Cardiac atrium fibroblast (primary cell): ENCODE measurements at places on chromosomes 7 and 10. TPM values are rescaled to one million over a fixed set of nuclear protein-coding genes. Genes with fewer than 3 reads are reported as not detected.

FBXL13 gene
- total RNA-seq: 0.81 and 0.90 TPM in 2 replicates

LRRN3 gene
- total RNA-seq: 0.18 and 3.1 TPM in 2 replicates

FEZF1 gene
- total RNA-seq: not detected in 2 replicates

ENKUR gene
- total RNA-seq: not detected in 2 replicates

GATA3 gene
- 5.7 TPM in 1 of 2 replicates, not detected in the other for total RNA-seq

IDI2 gene
- total RNA-seq: not detected in 2 replicates

SLC18A2 gene
- not detected in 2 replicates for total RNA-seq

MPP7 gene
- total RNA-seq: 0.32 TPM in 1 of 2 replicates, not detected in the other

TWNK gene
- total RNA-seq: 6.5 and 12.0 TPM in 2 replicates

LBX1 gene
- under 0.01 TPM in 1 of 2 replicates, not detected in the other for total RNA-seq

COL13A1 gene
- total RNA-seq: 26.9 and 27.9 TPM in 2 replicates

SPDYE6 gene
- not detected in 2 replicates for total RNA-seq

WIPF3 gene
- not detected in 2 replicates for total RNA-seq

PTF1A gene
- total RNA-seq: not detected in 2 replicates

CPA4 gene
- 56.7 and 90.1 TPM in 2 replicates for total RNA-seq

DRGX gene
- total RNA-seq: not detected in 2 replicates

FAM185A gene
- total RNA-seq: 3.1 and 5.5 TPM in 2 replicates

HILPDA gene
- 45.0 and 47.8 TPM in 2 replicates for total RNA-seq

ADAM22 gene
- total RNA-seq: 0.16 and 0.54 TPM in 2 replicates

LRRC61 gene
- total RNA-seq: 0.16 TPM in 1 of 2 replicates, not detected in the other

HYAL4 gene
- total RNA-seq: 0.16 TPM in 1 of 2 replicates, not detected in the other

LIPJ gene
- total RNA-seq: not detected in 2 replicates

IFIT1 gene
- 5.7 and 18.6 TPM in 2 replicates for total RNA-seq
